Kidney (tissue), 22 donors: ENCODE measurements at places on chromosomes 4 and X.
A peak's percentile ranks its signal among the peaks of the same experiment; 100 is the strongest.

GRCh38 chrX:34467437-34467836 lies 189.6 kb downstream of the TMEM47 start:
- no peak for DNase-seq
- H3K36me3 ChIP-seq = no peaks in the 10 kb centered on the region
- H3K27me3 ChIP-seq = no peaks in the 10 kb centered on the region
- no peaks in the 10 kb centered on the region for H3K4me1 ChIP-seq
- no peak overlapping the region for H3K4me3 ChIP-seq
- H3K27ac ChIP-seq = no peak overlapping the region

DNA sequence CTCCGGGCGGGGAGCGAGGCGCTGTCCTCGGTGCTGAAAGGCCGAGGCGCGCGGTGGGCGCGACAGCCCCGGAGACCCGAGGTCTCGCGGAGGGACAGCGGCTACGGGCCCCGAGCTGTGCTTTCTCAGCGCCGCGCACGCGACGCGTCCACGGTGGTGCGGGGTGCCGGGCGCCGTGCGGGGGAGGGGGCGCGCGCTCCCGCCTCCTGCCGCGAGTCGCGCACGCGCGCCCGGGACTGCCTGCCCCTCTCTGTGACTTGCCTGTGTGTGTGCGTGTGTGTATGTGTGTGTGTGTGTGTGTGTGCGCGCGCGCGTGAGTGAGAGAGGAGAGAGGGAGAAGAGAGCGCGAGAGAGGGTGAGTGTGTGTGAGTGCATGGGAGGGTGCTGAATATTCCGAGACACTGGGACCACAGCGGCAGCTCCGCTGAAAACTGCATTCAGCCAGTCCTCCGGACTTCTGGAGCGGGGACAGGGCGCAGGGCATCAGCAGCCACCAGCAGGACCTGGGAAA lies at the start of gene GRIA2:
Gene GRIA2, plus strand, starts transcription at position 358 of the 511 bp plus-strand sequence. CDS start 315 bp downstream, outside the sequence.
- peak; percentile 79 for DNase-seq
- peaks cover 10% of the 10 kb centered on the region for H3K27me3 ChIP-seq
- no peaks in the 10 kb centered on the region for H3K4me1 ChIP-seq
- peak within 1 kb of the TSS; percentile 33 for H3K4me3 ChIP-seq

GRCh38 chr4:8310306-8310705 lies 40.8 kb downstream of the HTRA3 start:
- no peaks in the 10 kb centered on the region for H3K36me3 ChIP-seq
- no peak overlapping the region for H3K27ac ChIP-seq
- H3K4me3 ChIP-seq = no peak overlapping the region
- no peaks in the 10 kb centered on the region for H3K27me3 ChIP-seq

- H3K4me3 ChIP-seq = no peak overlapping the region
- no peak for DNase-seq
- no peaks in the 10 kb centered on the region for H3K27me3 ChIP-seq
- no peak overlapping the region for H3K27ac ChIP-seq
- H3K4me1 ChIP-seq = no peaks in the 10 kb centered on the region
Observed at GRCh38 chrX:84469226-84469625, 33.0 kb downstream of the HDX start.

- peaks cover 8% of the 10 kb centered on the region for H3K27me3 ChIP-seq
- DNase-seq = no peak
- H3K36me3 ChIP-seq = no peaks in the 10 kb centered on the region
- peaks cover 3% of the 10 kb centered on the region for H3K4me1 ChIP-seq
Observed at GRCh38 chr4:3749081-3749480, 17.1 kb upstream of the ADRA2C start.

GRCh38 chr4:34323549-34324320 lies 1920.6 kb downstream of the ARAP2 start:
- no peak overlapping the region for H3K27ac ChIP-seq
- no peaks in the 10 kb centered on the region for H3K27me3 ChIP-seq

DNA sequence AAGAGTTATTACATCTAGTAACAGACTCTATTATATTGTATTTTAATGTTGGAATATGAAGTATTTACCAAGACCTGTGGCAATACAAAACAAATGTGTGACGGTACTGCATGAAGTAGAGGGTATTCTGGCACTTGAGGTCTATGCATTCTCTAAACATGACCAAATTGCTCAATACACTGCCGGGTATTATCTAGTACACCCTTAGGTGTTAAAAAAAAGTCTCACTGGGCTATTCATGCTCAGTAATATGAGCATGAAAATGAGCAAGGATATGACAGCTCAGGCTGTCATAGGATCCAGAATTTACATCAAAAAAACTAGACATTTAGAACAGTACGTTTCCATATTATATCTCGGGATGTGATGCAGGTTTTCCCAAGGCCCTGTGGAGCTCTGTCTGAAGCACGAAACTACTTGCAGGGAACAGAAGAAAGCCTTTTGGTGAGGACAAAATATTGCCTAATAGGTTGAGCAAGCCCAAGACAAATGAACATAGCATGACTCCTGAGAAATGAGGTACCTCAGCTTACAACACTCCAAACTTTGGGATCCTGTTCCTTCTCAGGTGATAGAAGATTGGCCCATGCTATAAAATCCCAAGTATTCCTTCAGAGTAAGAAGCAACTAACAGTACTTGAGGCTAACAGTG lies 74.1 kb upstream of the MAOA start:
- H3K4me3 ChIP-seq = no peak overlapping the region
- no peak overlapping the region for H3K27ac ChIP-seq
- peaks cover 3% of the 10 kb centered on the region for H3K27me3 ChIP-seq
- no peaks in the 10 kb centered on the region for H3K36me3 ChIP-seq
- no peak for DNase-seq

DNA sequence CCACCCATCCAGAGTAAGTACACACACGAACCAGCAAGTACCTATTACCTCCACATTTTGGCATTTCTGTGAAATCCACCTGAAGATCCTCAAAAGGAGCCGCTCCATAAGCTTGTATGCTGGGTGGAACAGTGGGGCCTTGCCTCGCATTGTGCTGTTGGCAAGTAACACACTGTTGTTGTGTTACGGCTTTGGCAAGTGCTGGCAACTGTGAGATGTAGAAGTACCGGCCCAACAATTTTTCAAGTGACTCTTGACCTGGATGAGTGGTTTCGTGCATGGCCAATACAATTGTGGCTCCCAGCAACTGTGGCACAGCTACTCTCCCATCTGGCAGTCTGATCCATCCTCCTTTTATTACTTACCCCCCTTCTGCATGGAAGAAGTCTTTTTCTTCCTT lies 128.7 kb downstream of the CCNB3 start:
- no peak overlapping the region for H3K27ac ChIP-seq
- no peaks in the 10 kb centered on the region for H3K27me3 ChIP-seq
- no peaks in the 10 kb centered on the region for H3K4me1 ChIP-seq
- DNase-seq = no peak
- no peaks in the 10 kb centered on the region for H3K36me3 ChIP-seq
- H3K4me3 ChIP-seq = no peak overlapping the region
